ENCODE measurements at places on chromosomes 5 and 9.

GRCh38 chr5:171644536-171644935 lies 141.1 kb upstream of the SMIM23 start:
- no peak for DNase-seq

- DNase-seq = no peak
Observed at GRCh38 chr9:96033896-96034295, 158.4 kb downstream of the ERCC6L2 start.

DNA sequence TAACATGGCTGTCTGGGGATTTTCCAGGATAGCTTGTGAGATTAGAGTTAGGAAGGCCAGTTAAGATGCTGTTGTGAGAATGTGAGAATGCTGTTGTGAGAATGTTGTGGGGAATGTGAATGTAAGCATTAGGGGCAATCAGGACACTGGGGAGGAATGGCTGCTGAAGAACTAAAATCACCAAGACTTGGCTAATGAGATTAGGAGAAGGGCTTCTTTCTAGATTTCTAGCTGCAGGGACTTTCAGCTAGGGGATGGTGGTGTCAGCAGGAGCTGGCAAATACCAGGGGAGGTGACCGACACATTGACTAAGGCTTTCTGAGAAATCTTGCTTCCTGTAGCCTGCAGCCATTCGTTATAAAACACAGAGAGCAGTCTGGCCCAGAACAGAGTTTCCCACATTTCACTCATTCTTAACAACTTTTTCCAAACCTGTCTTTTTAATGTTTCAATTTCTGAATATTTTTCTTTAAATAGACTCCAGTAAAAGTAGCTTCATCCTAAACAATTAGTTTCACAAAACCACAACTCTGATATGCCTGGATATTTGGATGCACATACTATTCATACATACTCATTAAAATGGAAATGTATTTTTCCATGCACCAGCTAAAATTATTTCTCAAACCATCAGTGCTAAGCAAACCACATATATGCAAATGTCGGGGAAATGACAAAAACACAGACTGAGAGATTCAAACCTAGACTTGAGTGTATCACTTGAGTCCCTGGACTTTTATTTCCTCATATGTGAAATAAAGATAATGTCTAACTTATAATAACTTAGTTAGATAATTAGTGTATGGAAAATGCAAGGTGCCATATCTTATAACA lies 89.3 kb upstream of the TNC start:
- no peak for DNase-seq

DNA sequence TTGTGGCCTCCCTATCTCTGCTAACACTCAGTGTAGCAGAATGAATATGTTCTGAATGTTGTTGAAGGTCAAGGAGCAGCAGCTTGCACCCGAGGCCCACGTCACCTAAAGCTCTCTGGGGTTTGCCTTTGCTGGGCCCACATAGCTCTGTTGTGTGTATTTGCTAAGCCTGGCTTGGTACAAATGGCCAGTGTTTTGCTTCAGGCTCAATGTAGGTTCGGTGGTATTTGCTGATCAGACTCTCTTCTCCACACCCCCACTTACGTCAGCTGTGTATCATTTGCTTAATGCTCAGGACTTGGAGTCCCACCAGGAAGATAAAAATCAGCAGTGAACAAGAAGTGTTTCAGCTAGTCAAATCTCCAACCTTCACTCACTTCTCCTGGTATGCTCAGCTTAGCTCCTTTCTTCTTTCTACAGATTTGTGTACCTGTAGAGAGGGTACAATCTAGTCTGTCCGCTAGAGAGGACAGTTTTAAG lies 4.8 kb upstream of the RFESD start:
- DNase-seq = no peak

GRCh38 chr5:81115261-81115660 lies 117.9 kb upstream of the CKMT2 start:
- DNase-seq = no peak

DNA sequence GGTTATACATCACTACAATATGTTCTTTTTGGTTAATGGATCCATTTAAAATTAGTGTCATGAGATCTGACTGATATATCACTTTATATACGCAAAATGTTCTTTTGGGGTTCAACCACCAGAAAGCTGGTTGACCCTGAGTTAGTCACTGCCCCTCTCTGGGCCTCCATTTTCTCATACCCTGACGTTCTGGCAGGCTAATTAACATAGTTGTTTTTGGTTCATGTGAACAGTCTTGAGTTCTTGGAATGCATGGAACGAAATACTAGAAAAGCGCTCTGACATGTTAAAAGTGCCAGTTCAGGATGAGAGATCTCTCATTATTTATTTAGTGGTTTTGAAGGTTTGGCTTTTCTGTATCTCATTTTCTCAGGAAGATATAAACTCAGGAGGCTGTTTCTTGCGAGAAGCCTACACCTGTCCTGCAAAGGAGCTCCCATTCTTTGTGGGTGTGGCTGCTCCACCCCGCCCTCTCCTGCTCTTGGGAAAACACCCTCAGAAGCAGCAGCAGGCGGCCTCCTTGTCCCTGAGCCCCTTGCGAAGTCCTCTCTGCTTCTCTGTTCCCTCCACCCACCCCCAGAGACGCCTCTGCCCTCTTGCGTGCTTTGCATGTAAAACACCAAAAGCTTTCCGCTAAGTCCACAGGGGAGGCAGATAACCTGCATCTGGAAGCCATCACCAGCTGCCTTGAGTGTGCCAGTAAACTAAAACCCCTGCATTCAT lies 302.4 kb upstream of the PANK3 start:
- DNase-seq = no peak

- DNase-seq = no peak
Observed at GRCh38 chr9:121671612-121672155, 20.2 kb downstream of the DAB2IP start.

DNA sequence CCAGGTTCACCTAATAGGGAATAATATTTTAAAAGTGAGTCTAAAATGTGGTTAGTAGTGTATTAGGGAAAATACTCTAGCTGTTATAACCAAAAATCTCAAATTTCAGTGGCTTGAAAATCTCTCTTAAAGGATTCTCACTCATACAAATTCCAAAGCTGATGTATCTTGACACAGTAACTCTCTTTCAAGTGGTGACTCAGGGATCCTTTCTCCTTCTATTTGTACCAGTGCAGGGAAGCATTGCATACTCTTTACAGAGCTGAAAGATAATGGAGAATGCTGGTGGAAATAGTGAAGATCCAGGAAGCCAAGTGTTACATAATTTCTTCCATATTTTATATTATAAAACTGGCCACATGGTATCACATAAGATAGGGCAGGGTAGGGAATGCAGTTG lies 560.2 kb upstream of the CDH9 start:
- no peak for DNase-seq

GRCh38 chr9:37417252-37417803 lies 5.2 kb upstream of the GRHPR start:
- no peak for DNase-seq

DNA sequence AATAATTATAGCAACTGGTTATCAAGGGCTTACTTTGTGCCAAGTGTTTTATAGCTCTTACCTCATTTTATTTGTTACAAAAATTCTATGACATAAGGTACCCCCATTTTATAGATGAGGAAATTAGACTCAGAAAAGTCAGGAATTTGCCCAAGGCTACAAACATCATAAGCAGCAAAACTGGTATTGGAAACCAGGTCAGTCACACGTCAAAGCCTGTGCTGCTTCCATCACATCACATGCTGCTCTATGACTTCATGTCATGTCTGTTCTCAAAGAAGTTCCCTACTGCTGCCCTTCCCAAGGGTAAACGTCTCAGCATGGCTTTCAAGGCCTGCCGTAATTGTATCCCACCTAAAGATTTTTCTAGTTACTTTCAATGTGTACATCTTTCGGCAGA lies 6.9 kb upstream of the KIF2A start:
- no peak for DNase-seq

DNA sequence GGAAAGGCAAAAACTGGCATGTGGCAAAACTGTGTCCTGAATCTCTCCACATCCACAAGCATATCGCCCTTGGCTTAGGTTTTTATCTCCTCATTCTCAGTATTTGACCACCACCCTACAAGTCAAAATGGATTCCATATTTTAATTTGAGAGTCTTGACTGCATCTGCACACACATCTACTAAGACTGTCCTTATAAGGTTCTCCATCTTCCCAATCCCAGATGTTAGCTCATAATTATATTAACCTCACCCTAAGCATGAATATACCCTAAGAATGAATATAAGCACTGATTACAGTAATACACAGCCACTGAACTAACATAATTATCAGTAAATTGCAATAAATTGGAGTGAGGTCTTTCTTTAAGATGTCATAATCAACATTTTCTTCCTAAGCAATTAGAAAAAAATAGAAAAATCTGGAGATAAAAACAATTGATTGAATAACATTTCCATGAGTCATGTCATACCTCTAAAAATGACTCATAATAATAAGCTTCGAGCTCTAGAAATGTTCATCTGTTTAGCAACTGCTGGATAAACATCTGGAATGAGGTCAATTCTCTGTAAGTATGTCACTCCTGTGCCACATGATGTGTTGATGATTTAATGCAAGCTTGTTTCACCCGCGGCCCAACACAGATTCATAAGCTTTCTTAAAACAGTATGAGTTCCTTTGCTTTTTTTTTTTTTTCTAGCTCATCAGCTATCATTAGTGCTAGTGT lies 39.9 kb upstream of the PAM start:
- DNase-seq = no peak

DNA sequence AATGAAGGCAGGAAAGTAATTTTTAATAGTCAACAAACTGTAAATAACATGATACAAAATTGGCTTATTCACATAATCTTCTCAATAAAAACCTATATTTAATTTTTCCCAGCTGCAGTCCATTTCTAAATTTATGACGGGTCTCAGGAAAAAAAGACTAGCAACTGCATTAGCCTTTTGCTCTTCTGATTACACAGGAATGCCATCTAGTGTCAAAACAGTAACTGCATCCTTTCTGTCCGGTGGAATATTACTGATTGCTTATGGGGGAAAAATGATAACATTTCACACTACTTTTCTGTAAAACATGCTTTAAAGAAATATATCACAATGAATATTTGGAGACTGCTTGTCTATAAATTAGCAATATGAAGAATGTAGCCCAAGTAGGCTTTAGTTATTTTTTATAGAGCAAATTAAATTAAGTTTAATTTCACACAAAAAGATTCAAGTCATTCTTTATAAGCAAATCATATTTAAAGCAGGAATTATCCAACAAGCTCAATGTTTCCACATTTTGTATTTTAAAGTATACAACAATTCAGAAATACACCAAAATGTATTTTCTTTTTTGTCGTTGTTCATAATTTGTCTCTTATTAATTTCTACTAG lies 534.7 kb downstream of the CDH10 start:
- DNase-seq = no peak

DNA sequence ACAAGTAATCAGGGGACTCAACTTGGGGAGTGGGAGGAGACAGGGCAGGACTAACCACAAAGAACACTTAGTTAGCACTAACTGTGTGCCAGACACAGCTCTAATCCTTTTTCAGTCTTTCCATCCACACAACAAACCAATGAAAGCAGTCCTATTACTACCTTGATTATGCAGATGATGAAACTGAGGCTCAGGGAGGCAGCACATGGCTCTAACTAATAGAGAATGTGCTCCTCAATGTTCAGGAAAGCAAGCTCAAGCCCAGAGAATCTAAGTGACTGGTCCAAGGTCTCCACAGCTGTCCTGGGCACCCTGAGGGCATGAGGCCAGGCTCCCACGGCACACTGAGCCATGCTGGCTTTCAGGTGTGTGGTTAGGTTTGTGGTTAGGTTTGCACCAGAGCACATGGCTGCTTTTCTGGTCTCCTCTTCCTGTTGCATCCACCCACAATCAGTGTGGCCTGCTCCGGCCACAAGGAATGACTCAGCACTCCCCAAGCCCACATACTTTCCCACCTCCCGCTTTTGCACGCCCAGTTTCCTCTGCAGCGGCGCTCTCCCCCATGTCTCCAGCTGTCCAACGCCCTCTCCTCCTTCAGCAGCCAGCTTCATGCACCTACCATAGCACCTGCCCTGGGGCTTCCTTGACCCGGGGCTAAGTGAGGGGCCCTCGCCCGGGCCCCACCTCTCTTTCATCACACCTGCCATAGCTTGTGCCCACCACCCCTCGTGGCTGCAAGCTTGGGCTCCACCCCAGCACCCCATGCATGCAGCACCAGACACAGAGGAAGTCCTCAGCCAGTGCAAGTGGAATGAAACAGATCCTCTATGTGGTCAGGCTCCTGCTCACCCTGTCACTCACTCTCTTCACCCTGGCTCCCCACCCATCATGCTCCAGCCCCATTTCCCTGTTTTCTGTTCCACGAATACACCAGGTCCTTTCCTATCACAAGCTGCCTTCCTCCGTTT lies 133.1 kb downstream of the GABBR2 start:
- DNase-seq = no peak

DNA sequence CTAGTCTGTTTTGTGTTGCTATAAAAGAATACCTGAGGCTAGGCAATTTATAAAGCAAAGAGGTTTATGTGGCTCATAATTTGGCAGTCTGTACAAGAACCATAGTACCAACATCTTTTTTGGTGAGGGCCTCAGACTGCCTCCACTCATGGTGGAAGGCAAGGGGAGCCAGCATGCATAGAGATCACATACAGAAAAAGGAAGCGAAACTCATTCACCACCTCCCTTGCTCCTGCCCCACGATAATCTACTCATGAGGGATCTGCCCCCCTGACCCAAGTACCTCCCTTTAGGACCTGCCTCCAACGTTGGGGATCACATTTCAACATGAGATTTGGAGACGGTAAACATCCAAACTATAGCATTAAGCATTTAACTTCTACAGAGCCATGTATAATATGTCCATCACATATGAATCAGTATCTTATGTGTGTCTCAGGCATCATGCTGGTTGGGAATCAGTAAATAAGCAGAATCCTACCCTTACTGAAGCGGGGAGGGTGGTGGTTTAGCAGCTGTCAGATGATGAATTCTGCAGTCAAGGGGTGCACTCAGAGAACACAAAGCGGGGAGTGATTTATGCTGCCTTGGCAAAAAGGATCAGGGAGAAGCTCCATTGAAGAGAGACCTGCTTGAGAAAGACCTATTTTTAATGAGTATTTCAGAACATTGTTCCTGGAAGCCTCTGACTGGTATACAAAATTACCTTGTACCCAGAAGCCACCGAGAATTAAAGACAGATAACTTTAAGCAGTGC lies 34.8 kb downstream of the HMGXB3 start:
- no peak for DNase-seq

GRCh38 chr9:74728176-74728575 lies 159.5 kb downstream of the TRPM6 start:
- no peak for DNase-seq

GRCh38 chr5:57736716-57737115 lies 254.1 kb upstream of the ACTBL2 start:
- no peak for DNase-seq

Measured in stimulated activated CD4-positive, alpha-beta T cell treated with anti-CD3 and anti-CD28 coated beads, Interleukin-1b, Interleukin-23, amount 100 ng/mL, for 1 hour (primary cell).